Hindlimb muscle (tissue), 1 donor: ENCODE measurements at places on chromosomes 6 and 20. TPM values are rescaled to one million over a fixed set of nuclear protein-coding genes. Genes with fewer than 3 reads are reported as not detected.

- DNase-seq = no peak
These were observed 102.9 kb upstream of the PRL start for GRCh38 chr6:22399693-22400092.

GRCh38 chr20:25300496-25301170 lies 52.7 kb downstream of the PYGB start:
- DNase-seq = no peak

- DNase-seq = no peak
These were observed 414.6 kb downstream of the CDH26 start for GRCh38 chr20:60372822-60373221.

GRCh38 chr6:3643921-3644738 lies 107.4 kb downstream of the PXDC1 start:
- no peak for DNase-seq

IL17F gene
- polyA plus RNA-seq = not detected

DNA sequence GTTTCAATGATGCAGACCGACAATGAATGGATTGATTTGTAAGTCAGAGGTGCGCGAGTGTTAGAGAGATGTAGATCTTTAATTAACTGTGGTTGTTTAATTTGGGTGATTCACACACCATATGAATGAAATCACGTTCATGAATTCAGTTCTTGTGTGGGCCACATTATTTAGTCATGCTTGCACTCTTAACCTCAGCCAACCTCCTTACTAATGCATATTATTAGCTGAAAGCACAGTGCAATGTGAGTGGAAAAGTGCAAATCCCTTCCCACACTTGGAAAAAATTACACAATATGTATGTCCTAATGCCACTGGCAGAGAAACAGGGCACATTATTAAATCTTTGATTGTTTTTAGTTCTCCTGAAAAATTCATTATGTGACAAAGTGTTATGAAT lies 512.5 kb downstream of the BCKDHB start:
- no peak for DNase-seq

ALDH5A1 gene
- 8.2 TPM for polyA plus RNA-seq

DNA sequence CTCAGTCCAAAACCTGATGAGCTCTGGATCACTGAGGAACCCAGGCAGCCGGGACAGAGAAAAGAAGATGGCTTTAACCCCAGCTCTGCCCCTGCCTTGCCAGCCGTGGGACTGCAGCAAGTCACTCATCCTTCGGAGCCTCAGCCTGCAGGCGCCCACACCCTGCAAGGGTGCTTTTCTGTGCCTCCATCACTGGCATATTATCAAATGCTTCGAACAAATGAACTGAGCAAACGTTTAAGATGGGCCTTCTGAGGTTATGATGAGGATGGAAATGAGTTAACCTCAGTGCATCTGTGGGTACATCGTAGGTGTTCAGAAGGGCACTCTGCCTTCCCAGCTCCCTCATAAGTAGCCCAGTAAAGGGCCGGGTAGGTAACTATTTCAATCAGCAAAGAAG lies 79.0 kb downstream of the NFATC2 start:
- DNase-seq = no peak
